ENCODE measurements at places on chromosomes 12 and 14.
A peak's percentile ranks its signal among the peaks of the same experiment; 100 is the strongest.

DNA sequence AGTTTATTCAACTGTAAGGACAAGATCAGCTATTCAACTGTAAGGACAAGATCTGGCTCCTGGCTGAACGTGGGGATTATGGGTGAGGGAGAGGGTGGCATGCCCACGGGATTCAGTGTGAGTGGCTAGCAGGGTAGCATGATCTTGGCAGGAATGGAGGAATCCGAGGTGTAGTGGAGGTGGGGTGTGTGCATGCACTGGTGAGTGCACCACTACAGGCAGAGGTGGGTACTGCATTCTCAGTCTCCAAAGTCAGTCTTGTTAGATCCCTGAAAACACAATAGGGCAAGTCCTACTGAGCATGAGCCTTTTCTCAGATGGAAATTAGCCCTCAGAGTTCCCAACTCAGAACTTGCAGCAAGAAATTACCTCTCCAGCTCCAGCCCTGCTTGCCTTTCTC, 32.2 kb upstream of the DCD start:
- peak; percentile 34 for DNase-seq

GRCh38 chr12:79997096-79997791, 62.3 kb upstream of the PPP1R12A start:
- DNase-seq: no peak

- DNase-seq: peak; percentile 96
Observed at GRCh38 chr12:47777741-47778558, 4.9 kb downstream of the SLC48A1 start.

DNA sequence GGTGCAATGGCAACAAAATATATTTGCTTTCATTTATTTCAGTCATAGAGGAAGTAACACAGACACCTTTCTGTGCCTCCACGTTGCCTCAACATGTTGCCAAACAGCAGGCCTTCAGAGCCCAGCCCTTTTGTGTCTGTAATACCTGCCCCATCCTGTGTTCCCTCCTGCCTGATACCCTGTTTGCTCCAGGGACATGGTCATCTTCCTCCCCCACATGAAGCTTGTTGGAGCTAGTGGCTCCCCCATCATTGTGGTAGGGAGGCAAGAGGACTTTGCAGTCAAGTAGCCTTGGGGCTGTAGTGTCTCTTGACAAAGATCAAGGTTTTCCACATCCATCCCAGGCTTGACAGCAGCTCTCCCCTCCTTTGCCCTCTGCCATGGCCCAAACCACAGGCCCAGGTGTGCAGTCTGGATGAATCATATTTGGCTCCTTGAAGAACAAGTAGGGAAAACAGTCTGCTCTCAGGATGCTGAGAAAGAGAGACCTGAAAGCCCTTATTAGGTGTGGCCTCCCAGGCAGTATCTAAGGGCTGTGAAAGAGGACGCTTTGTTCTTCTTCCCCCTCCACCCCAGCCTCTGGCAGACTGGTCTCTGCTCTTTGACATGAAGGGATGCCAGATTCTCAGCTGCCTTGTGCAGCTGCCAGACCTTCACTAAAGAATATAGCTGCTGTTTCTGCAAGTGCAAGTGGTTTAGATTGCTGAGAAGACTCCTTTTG, 329.0 kb downstream of the C12orf75 start:
- DNase-seq: no peak

All from hematopoietic multipotent progenitor cell treated with erythropoietin and hydrocortisone succinate and interleukin-3 and kit ligand, for 8 days (in vitro differentiated cells).